ENCODE measurements at places on chromosomes 7 and 10.

GRCh38 chr10:132845780-132846595 is 60.0 kb upstream of the NKX6-2 start:
- DNase-seq: no peak

DNA sequence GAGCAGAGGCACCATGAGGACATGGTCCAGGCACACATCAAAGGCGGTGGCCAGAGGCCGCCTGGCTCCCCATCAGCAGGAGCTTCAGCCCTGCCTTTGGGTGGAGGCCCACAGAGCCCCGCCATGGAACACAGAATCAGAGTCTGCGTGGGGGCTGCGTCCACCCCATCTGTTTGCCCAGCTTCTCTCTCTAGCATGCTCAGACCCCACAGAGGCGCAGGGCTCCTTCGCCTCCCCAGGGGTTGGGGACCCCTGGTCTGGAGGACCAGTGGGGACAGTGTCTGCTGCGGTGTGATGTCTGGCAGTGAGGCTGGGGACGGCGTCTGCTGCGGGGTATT is 321.9 kb downstream of the PTPRN2 start:
- DNase-seq: no peak

DNA sequence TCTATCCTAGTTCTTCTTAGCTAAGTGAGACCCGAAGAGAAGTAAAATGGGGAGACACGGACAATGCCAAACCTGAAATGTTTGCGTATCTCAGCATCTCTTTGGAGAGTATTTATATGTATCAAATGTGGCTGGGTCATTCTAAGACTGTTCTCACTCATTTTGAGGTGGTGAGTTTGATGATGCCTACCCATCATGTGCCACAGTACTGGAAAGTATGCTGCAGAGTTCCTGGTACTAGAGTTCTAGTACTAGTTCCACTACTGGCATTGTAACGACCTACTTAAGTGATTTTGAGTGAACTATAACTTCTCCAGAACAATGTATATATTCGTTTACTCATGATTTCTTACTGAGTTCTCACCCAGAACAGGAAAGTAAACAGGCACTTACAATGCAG is 41.9 kb downstream of the ARMC3 start:
- DNase-seq: no peak

DNA sequence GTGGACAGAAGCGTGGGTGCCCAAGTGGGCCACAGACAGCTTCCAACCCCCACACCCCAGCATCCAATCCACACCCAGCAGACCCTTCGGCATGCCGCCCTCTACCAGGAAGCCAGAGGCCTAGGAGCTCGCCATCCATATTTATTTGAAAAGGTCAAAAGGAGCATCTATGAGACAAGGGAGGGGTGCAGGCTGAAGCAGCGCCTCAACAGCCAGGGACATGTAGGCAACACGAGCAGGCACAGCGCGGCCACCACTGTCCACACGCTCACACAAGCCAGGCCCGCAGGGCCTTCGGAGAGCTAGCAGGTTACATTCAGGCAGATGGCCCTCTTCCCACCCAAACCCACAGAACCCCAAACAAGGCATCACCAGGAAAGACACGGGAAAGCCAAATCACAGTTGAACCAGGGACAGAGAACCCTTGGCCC is 34.6 kb downstream of the PSAP start:
- no peak for DNase-seq

GRCh38 chr7:25289518-25289917 is 61.2 kb upstream of the NPVF start:
- DNase-seq: no peak

DNA sequence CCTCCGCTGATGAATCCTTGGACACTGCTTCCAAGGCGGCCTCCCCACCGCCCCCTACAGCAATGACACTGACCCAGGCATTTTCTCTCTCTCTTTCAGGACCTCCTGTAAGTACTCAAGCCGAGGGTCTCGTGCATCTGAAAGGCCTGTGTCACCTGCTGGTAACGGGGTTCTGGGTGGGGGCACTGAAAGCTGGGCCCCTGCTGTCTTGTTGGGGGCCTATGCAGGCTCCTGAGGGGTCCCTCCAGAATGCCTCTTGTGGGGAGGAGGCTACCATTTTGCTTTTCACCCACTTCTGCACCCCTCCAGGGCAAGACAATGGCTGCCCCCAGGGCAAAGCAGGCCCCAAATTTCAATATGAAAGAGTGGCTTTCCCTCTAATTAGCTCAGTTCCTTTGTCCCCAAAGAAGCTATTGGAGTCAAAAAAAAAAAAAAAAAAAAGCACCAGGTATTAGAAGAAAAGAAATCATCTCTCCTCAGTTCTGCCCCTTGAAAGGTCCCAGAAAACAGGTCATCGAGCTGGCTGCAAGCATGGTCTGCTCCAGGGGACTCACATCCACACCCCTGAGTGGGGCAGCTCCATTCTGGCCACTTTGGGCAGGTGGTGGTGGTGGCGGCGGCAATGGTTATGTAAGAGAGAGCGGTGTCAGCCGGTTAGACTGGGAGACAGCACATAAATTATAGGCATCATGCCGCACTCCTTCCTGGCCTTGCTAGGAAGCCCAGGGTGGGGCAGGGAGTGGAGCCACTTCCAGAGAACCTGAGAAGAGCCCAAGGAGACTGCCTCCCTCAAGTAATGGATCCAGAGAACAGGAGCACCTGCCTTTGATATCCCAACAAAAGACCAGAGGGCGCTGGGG is 66.2 kb downstream of the COL13A1 start:
- no peak for DNase-seq

DNA sequence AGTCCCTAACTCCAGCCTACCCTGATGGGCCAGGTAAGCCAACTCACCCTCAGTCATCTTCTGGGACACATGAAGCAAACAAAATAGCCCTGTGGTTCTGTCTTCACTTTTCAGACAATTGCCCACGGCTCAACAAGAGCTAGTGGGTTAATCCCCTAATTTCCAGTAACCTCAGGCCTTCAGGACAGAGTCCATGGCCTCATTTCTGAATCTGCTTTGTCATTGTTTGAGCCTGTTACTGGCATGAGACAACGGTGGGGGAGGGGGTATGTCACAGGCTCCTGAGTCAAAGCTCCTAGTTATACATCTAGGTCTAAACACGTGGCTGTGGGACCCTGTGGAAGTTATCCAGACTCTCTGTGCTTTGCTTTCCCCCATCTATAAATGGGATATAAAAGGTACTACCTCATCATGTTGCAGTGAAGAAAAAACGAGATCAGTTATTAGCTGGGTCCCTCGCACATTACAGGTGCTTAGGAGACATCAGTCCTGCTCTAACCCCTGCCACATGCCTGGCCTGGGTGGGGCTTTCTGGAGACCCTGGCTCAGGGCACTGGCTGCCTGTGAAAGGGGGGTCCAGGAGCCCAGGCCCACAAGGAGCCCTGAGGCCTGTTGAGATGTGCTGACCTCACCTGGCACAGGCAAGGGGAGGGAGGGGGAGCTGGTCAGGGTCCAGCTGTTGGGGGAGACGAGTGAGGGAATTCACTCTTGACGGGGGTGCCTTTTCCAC is 16.5 kb downstream of the MAT1A start:
- DNase-seq: no peak

- DNase-seq: no peak
Observed at GRCh38 chr10:26334232-26334931, 103.8 kb upstream of the APBB1IP start.

DNA sequence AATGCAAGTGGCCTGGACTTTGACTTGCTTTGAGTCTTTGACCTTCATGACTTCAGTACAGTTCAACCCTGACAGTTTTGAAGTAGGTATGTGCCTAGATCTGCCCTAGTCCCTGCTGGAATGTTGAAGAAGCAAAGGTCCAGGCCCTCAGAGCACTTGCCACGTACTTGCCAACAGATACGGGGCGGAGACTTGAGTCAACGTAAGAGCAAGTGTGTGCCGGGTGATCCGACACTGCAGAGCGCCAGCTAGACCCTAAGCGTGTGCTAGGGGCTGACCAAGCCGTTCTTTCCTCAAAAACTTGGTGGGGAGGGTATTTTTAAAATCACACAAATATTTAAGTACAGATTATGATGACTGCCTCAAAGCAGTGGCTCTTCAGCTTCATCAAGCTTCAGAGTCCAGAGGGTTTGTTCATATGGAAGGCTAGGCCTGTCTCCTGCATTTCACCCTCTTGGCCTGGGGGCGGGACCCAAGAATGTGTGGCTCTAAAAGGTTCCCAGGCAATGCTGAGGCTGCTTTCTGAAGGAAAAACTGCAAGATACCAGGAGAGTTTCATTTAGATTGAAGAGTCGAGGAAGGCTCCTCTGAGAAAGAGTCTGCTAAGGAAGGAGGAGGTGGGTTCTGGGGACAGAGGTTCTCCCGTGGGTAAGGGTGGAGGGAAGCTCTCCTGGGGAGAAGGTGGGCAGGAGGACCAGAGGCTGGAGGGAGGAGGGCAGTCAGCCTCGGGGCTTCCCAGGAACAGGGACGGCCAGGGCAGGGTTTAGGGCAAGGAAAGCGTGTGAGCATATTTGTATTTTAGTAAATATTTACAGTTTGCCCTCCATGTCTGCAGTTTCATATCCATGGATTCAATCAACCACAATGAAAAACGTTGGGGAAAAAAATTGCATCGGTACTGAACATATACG is 160.3 kb downstream of the EGFR start:
- no peak for DNase-seq

DNA sequence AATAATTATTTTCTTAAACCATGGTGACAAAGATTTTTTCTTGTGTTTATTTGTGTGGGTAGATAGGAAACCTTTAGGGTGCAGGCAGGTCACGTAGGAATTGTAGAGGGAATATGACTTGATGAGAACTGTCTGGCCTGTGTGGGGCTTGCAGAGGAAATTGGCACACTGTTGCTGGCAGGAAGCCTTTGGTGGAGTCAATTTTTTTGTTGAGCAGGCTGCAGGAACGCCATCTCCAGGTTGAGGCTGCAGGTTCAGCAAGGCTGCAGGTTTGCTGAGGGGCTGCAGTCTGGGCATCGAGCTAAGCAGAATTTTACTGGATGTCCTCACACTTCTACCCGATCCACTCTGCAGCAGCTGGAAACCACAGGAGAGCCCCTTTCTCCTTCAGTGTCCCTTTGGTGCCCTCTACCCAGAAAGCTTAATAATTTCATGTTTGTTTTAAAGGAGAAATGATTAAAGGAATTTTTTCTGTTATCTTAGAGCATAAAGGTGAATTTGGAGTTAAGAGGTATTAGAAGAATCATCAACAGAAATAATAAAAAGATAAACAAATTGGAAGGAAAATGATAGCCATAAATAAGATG is 37.0 kb downstream of the TBC1D12 start:
- DNase-seq: no peak

GRCh38 chr10:34696423-34696822 is 118.7 kb downstream of the PARD3 start:
- DNase-seq: no peak

- no peak for DNase-seq
Observed at GRCh38 chr10:75106242-75106641, 5.2 kb upstream of the SAMD8 start.

DNA sequence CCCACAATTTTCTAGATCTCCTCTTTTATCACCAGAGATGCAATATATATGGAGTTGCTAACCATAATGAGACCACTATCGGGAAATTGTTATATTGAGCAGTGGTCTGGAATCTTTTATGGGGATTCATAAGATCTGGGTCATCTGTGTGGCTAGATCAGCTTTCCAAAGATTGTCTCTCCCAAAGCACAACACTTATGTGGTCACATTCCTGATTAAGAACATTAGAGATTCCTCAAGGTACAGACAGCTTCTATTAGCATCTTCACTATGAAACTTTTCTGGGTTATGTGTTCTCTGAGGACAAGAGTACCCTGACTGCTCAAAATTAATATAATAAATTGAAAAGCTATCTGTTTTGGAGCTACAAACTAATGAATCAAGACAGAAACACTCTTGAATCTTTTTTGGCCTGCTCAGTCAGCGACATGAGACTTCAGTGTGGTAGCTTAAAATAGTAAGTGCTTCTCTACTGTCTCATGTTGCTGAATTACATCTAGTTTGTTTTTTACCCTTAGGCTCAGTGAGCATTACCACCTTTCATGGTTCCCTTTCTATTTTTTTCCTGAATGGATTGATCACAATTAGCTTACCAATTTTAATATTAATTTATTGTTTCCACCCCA is 42.6 kb upstream of the STRIP2 start:
- DNase-seq: no peak

GRCh38 chr7:48782511-48782910 is 141.8 kb upstream of the CDC14C start:
- DNase-seq: no peak

DNA sequence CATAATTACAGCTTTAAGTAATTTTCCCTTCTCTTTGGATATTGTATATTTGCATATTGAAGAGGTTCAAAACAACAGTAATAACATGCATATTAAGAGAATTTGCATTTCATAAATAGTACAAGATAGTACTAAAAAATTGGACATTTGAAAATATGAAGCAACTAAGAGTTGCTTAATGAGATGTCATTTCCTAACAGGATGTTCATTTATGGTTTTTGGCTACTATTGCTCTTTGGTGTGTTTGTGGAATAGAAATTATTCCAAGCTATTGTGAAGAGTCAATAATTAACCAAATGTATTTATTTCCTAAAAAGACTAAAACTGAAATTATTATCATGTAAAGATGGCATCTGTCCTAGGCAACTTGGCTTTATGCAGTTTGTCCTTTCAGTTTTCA is 4.1 kb upstream of the SGCE start:
- DNase-seq: no peak

DNA sequence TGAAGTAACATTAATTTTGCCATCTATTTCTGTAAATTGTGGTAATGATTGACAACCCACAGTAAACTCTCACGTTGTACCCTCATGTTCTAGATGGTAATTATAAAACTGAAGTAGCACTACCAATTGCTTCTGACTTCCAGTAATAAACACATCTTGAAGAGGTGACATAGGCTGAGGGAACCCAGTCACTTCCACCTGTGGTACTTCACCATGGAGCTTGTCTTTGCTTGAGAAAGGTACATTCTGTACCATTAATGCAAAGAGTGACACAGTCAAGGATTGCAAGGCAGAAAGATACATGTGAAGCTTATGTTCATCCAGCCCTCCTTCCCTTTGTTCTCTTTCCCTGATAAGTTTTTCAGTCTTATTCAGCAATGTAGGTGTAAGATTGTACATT is 11.2 kb downstream of the CAPZA2 start:
- DNase-seq: no peak

GRCh38 chr10:127041552-127041951 is 136.3 kb downstream of the DOCK1 start:
- DNase-seq: no peak

DNA sequence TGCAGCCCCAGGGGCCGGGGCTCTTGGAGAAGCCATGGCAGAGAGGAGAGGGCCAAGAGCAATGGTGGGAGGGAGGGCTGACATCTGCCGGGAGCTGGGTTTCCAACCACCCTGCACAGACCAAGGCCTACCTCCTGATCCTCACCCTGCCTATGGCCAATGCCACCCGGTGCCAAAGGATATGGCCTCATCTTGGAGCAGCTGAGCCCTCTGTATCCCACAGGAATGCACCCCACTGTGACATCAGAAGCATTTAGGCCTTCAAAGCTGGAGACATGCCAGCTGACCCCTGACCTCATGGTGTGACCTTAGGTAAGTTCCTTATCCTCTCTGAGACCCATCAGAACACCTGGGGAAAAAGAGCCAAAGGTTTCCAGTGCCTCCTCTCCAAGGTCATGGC is 113.6 kb upstream of the ZMIZ1 start:
- DNase-seq: no peak

DNA sequence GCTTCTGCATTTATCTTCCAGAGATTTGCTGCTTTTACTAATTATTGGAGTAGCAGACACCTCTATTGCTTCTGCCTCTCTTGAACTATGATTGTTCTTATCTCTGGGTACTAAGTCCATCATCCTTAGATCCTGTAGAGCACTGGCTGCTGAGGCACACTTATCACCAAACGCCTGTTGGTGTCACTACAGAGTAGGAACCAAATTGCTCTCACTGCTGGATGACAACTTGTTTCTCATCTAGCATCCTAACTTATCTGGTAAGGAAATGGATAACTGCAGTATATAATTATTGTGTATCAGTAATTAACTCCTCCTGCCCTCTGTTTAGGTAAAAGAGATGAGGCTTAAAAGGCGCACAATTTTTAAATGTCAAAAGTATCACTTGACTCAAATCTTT is 1059.4 kb downstream of the NRG3 start:
- DNase-seq: no peak
